ENCODE measurements at places on chromosomes 1 and 21.

- DNase-seq = no peak
These were observed 14.6 kb downstream of the SON start for GRCh38 chr21:33557447-33557846.

DNA sequence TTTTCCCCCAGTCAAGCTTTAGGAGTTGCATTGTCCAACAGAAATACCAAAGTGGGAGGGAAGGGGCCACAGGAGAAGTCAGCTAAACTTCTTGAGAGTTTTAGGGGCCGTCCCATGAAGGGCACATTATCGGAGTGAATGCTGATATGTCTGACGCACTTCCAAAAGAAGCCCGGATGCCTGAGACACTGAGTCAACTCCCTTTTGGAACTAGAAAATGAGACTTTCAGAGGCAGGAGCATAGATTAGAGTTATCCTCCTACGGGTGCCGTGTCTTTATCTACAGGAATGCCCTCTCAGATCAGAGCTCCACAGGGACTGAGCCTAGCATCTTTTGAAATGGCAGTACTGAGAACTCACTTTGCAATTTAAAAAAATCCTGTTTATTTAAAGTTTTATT lies 13.1 kb downstream of the ACTN2 start:
- DNase-seq = no peak

GRCh38 chr21:43832648-43833047 lies 32.4 kb upstream of the AGPAT3 start:
- DNase-seq = no peak

GRCh38 chr1:114150016-114150415 lies 3.7 kb downstream of the SYT6 start:
- DNase-seq = no peak

DNA sequence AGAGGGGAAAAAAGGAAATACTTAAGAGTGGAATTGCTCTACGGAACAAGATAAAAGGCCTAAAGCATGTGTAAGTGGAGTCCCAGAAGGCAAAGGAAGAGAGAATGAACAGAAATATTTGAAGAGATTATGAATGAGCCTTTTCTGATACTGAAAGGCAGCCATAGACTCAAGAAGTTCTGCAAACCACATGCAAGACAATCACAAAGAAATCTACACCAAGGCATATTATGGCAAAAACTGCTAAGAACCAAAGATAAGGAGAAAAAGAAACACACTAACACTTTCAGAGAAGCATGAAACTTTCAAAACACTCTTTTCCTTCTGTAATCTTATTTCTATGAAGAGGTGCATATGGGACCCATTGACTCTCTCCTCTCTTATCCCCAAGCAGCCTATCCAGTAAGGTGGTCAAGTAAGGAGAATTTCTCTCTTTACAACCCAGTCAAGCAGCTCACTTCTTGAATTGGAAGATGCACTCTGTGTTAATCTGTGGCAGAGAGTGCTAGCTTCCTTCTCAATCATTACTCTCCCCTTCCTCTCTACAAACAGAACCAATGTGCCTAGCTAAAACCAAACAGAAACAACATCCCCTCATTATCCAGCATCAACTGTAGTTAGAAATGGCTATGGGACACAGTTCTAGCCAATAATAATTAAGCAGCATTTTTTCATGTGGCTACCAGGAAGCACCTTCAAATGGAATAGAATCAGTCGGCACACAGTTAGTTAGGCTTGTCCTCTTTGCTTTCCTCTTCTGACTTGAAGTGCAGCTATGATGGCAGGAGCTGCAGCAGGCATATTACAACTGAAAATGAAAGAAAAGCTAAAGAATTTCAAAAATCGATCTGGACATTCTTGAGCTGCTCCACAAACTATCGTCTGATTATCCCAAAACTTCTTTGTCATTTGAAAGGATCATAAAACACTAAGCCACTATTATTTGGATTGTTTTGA lies 25.9 kb downstream of the KRTAP19-8 start:
- no peak for DNase-seq
